ENCODE measurements at places on chromosomes 3 and 15.

GRCh38 chr15:98855815-98856531 lies 151.6 kb downstream of the PGPEP1L start:
- no peak for DNase-seq

DNA sequence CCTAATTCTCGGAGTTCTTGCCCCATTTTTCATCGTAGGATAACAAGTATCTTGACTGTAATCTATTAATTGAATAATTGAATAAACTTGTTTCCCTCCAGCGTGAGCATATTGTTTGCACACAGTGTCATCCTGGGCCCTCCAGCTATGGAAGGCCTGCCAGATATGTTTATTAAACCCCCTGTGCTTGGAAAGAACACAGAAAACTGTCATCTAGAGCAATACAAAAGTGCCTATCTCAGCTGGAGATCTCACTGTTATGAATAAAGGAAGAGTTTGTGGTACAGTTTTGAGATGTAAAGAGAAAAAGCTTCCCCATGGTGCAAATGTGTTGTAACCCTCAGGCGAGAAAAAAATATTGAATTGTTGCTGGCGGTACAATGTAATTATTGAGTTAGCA lies 405.9 kb downstream of the SOX2 start:
- no peak for DNase-seq

DNA sequence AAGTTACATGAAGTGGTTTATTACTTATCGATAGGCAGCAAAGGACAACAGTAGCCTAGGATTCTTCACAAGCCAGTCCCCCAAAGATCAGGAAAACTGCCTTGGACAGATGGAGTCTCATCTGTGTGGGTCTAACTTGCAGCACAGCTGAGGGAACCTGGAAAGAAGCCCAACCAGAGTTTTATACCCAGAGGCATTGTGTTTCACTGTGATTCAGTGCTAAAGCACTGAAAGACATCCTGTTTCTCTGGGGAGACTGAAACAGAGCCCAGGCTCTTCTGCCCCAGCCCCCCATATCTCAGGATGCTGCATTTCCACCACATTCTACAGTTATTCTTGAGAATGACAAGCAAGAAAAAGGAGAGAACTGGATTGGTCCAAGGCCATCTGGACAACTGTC lies 48.2 kb upstream of the PYDC2 start:
- DNase-seq: no peak

DNA sequence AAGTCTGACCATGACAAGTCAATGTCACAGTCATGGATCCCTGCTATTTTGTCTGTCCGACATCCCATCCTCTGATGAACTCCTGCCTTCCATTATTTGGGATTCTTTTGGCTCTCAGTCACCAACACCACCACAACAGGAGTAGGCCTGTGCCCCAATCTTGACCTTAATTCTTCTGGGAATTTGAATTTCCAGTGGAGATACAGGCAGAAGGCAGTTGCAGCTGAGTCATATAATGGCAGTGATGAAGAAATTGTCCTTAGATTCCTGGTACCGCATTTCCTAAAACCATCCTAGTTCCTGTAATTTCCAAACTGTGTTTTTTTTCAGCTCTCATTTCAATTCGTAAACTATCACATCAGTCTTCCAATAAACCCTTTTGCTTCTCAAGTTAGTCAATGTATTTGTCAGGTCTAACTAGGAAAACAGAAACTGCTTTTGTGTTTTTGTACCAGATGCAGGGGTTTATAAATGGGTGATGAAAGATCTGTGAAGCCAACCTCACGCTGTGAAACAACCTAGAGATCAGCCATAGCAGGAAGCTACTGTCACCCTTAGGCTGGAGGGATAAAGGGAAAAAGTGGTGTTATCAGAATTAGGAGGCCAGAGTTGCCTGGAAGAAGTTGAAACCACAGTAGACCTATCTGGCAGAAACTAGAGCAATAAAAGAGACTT lies 126.3 kb upstream of the TMEM108 start:
- DNase-seq: no peak

GRCh38 chr3:130918328-130918727 lies 24.4 kb downstream of the ATP2C1 start:
- no peak for DNase-seq

DNA sequence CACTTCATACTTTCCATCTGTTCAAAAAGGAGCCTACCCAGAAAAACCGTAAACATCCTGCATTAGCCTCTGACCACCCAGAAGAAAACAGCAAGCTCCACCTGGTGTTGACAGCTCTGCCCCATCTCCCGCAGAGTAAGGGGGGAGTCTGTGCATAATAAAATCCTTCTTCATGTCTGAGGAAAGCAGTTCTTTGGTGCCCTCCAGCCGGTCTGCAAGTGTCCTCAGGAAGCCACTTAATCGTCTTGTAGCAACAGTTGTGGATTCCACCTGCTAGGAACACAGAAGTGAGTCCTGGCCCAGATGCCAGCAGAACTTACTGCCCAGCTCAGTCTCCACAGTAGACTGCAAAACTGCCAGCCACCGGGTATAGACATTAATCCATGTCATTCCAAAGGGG lies 22.5 kb downstream of the RIOX2 start:
- no peak for DNase-seq

- DNase-seq: peak; percentile 58
These were observed 114.1 kb upstream of the GALNT15 start for GRCh38 chr3:16060358-16060852.

DNA sequence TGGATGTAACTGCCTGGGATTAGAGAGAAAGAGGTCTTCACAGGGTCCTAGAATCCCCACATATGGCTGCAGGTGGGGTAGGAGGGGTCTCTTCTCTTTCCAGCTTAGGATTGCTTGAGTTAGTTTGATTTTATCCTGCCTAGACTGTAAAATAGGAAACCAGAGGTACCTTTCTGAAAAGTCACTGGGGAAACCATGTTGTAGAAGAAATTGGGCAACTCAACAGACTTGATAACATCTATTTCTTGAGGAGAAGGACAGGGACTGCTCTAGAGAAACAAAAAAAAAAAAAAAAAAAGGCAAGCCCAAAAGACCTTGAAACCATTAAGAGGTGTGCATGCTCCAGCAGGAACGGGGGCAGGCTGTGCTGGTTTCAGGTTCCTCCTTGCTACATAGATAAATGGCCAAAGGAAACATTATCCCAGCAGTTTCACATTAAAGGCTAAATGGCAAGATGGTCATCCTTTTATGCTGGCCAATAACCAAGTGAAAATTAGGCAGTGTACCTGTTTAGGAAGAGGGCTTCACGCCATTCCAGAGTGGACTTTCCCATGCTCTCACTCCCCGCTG lies 116.1 kb downstream of the ALDH1A2 start:
- no peak for DNase-seq

GRCh38 chr3:148873270-148873927 lies 8.3 kb downstream of the CPA3 start:
- DNase-seq: no peak

DNA sequence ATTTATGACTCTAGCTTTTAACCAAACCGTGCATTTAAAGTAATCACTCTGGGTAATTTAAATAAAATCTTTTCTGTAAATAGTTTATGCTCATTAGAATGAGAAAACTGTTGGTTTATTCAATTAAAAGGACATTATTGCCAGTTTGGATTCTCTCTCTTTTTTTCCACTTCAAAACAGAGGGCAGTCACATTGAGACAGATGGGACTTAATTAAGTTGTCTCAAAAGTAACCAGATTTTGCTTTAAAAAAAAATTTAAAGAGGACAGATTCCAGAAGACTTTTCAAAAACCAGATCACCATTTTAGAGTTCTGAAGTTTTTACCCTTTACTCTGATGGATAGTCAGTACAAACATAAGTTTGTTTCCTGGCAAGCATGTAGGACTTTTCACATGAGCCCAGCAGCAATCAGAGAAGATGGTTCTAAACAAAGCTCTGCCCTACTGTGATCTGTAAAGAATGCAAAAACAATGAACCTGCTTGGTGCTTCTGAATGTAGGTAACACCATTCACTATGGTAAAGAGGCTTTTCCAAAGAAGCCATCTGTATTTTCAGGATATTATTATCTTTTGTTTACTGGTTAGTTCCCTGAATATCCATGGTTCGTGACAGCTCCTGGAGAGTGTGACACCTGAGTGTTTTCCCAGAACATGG lies 136.2 kb downstream of the LRTM1 start:
- no peak for DNase-seq

- DNase-seq: no peak
These were observed 41.6 kb downstream of the MRAS start for GRCh38 chr3:138389841-138390581.

GRCh38 chr3:25493246-25493645 lies 65.2 kb downstream of the RARB start:
- DNase-seq: no peak

- no peak for DNase-seq
These were observed 38.2 kb downstream of the MB21D2 start for GRCh38 chr3:192879346-192880031.

All from LNCaP clone FGC (cell line).